ENCODE measurements at places on chromosomes 11 and 22.

DNA sequence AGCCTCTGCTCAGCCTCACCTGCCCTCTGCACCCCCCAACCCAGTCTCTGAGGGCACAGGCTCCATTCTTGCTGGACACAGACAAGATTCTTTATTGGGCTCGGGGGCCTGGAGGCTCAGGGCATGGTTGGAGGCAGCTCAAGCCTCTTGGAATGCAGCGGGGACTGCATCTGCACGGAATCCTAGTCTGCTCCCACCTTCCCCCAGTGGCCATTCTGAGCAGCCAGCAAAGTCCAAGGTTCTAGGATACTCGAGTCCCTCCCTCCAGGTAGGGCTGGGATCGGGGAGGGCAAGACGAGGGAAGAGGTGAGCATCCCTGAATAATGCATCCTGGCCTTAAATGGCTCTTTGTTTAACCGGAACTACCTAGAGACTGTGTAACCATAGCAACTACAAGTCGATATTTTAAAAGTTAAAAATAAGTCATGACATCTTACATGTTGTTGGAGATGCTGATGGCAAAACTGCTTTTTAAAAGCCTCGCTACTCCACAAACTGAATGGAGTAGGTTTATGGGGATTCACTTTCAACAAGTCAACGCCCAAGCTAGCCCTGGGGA lies 10.7 kb upstream of the IGSF22 start:
- DNase-seq = no peak

- peak; percentile 39 for DNase-seq
Measured at GRCh38 chr11:119196833-119197483, 9.2 kb upstream of the CBL start.

GRCh38 chr22:18060646-18061620 lies 16.9 kb upstream of the PEX26 start:
- DNase-seq = no peak

DNA sequence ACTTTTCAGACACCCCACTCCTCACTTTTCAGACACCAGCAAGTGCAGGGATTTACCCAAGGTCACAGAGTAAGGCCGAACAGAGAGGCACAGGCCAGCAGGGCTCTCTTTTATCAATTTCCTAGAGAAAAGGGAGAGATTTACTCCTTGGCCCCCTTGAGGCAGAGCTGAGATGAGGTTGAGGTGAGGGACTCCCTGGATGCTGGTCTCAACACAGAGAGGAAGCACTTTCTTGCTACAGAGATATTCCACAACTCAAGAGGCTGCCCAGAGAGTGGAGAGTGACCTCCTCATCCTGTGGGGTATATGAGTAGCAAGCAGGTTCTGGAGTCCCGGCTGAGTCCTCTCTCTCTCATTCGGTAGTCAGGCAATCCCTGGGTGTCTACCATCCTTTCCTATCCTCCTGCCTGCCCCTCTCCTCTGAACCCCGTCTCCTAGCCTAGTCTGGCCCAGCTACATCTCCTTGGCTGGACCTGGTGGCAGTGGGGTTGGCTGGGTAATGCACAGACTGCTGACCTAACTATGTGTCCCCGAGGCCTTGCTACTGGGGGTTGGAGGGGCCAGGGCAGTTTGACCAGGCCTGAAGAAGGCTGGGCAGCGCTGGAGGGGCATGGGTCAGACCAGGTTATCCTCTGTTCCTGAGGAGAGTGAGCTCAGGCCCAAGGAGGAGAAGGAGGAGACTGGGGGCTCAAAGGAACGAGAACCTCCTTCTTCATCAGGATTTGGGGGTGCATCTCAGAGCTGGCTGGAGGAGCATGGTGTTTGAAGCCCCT lies 1.8 kb upstream of the ARHGEF17 start:
- no peak for DNase-seq

DNA sequence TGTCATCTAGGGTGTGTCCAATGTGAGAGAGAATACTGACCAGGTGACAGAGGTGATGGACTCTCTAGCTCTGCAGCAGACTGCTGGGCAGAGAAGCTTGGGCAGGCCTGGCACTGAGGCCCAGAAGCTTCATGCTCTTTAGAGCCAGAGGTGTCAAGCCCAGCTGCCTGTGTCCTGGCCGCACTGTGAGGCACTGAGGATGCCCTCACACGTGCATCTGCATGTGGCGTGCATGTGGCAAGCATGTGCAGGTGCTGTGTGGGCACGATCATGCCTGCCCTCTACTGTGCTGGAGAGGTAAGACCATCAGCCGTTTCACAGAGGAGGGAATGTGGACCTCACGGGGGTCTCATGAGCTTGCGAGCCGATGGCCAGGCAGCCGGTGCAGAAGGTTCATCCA lies 15.8 kb upstream of the TXNRD2 start:
- no peak for DNase-seq

- no peak for DNase-seq
Measured at GRCh38 chr11:92284107-92284506, 59.5 kb downstream of the FAT3 start.

- no peak for DNase-seq
Measured at GRCh38 chr22:22916215-22916951, 28.8 kb downstream of the IGLL5 start.

DNA sequence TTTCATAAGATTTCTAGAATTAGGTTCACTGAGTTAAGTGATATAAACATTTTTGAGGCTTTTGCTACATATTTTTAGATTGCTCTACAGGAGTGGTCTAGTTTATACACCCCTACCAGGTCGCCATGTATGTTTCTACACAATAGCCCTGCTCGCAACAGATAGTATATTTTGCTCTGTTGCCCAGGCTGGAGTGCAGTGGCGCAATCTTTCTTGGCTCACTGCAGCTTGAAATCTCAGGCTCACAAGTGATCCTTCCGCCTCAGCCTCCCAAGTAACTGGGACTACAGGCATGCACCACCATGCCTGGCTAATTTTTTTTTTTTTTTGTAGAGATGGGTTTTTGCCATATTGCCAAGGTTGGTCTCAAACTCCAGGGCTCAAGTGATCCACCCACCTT lies 10.4 kb downstream of the ZNRF3 start:
- no peak for DNase-seq

DNA sequence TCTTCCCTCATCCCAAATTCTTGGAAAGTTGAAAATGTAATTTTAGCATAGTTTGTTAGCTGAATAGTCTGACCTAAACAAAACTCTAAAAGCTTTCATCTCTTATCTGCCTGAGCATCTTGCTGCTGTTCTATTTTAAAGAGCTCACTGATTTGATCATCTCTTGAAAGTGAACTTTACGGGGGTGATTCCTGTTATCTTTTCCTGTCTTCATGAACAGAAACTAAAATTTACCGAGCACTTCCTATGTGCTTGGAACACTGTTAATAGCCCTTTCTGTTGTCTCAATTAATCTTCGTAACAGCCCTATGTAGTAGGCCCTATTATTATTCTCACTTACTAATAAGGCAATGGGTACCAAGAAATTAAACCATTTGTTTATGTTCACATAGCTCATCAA lies 12.3 kb downstream of the AMOTL1 start:
- DNase-seq = no peak

GRCh38 chr11:67301951-67302516 lies 1.3 kb upstream of the SSH3 start:
- DNase-seq = no peak

- DNase-seq = no peak
Measured at GRCh38 chr11:39288011-39288410, 2171.4 kb downstream of the LRRC4C start.

DNA sequence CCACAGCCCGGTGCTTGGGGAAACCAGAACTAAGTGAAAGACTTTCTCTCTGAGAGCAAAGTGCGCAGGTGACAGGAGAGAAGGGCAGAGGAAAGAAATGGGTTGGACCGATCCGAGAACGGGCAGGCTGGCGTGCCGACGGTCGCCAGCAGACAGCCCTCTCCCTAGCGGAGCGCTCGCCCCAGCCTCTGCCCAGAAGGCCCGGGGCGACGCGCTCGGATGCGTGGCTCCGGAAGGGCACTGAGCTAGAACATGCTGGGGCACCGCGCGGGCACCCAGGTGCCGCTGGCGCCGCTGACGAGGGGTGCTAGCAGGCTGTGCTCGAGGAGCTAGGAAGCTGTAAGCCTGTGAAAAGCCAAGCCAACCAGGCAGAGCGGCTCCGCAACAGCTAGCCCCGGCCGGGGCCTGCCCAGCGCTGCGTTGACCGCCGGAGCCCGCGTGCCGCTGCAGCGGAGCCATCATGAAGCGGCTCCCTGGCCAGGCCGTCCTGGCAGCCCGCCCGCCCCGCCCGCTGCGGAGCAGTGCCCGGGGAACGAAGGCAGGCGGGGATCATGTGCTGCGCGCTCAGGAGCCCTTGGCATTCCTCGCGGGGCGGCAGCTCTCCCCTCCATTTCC lies 22.1 kb upstream of the RRAS2 start:
- DNase-seq = peak; percentile 39

- DNase-seq = no peak
Measured at GRCh38 chr11:47002390-47002789, 65.8 kb downstream of the CSTPP1 start.

GRCh38 chr11:112498701-112499100 lies 238.0 kb upstream of the PLET1 start:
- no peak for DNase-seq

- DNase-seq = peak; percentile 46
Measured at GRCh38 chr11:64868904-64869570, 9.4 kb downstream of the EHD1 start.

DNA sequence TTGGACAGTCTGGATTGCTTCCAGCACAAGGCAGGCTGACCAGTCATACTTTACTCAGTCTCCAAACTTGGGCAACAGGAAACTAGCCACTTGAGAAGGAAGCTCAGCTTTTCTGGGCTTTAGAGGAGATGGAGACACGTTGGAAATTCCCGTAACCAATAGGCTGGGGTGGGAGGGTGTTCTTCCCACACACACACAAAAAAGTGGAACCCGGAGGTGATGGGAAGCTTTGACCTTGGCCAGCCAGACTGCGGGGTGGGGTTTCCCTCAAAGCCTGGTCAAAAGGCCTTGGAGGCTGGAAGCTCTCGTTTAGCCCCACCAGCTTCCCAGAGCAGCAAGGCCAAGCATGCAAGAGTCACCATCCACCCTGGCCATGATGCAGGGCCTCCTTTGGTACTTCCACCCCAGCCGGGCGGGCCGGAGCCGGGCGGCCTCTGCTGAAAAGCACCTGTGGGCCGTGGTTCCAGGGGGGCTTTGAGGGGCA lies 126.2 kb downstream of the BCR start:
- DNase-seq = no peak

GRCh38 chr11:131810541-131810940 lies 440.1 kb downstream of the NTM start:
- no peak for DNase-seq

DNA sequence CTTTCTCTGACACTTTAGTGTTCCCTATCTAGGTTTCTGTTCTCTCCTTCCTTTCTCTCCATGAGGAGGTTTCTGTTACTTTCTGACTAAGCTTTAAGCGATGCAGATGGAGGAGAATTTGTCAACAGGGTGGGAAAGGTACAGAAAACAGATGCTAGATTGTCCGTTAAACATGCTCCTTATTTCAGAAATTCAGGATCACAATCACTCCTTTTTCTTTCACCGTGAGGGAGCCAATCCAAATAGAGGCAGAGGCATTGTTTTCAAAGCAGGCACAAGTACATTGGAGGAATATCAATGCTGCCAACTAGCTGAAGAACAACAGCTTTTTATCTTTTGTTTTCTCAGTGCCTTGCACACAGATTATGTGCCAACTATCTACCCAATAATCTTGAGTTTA lies 215.7 kb upstream of the FOLH1 start:
- DNase-seq = no peak

DNA sequence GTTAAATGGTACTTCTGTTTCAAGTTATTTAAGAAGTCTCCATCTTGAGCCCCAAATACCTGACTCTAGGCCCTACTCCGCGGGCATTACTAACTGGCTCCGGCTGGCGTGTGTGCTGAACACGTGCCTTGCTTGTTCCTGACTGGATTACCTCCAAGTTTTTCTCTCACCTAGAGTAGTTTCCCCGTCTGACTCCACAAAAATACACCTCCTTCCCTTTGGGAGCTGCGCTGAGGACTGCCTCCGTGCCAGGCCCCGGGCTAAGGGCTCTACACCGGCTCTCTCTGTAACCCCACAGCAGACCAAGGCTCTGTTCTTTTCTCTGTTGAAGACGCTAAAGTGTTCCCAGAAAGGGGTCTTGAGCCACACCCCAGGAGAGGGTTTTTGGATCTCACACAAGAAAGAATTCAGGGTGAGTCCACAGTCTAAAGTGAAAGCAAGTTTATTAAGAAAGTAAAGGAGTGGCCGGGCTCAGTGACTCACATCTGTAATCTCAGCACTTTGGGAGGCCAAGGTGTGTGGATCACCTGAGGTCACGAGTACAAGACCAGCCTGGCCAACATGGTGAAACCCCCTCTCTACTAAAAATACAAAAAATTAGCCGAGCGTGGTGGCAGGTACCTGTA lies 61.8 kb downstream of the ANO1 start:
- DNase-seq = no peak

- no peak for DNase-seq
Measured at GRCh38 chr11:5696210-5696609, 6.6 kb downstream of the TRIM22 start.

- no peak for DNase-seq
Measured at GRCh38 chr11:117413616-117414015, 86.0 kb downstream of the CEP164 start.

DNA sequence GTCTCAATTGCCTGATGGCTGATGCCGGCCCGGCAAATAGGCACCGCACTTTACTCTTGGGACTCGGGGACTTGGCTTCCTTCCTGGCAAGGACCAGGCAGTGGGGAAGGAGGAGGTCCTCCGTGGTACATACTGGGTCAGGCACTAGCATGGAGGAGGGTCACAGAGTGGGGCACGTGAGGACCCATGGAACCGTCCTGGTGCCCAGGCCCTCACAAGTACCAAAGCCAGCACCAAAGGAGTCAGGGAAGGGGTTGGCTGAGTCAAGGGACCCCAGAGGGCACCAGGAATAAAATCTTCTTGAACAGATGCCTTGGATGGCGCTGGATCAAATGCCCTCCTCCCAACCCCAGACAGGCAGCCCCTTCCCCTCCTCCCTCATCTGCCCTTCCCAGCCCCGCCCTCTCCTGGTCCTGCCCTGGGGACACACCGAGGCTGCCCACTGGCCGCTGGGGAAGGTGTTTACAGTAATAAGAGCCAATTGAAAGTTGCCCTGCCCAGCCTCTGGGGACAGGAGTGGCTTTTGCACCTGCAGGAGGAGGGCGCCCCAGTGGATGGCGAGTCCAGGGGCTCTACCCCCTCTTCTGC lies 5.6 kb upstream of the CARNS1 start:
- DNase-seq = no peak

DNA sequence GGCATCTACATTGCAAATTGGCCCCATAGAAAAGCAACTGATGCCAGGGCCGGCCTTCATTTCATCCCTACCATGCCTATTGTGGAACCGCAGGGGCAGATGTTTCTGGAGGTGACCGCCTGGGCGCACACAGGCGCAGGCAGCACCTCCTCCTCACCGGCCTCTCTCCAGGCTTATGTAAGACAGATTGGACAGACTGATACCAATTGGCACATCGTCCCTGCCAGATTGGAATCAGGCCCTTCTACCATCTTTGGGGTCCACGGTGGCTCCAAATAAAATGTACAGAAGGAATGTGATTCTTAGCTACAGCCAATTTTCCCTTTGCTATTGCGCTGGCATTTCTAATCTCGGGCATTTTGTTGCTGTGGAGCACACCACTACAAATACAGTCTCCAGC lies 732.6 kb downstream of the NTM start:
- no peak for DNase-seq

- no peak for DNase-seq
Measured at GRCh38 chr22:27980424-27981148, 61.5 kb upstream of the PITPNB start.

All from stimulated activated CD4-positive, alpha-beta T cell treated with anti-CD3 and anti-CD28 coated beads, Interleukin-4, amount 100 ng/mL, for 1 hour (primary cell).